ENCODE measurements at places on chromosomes 2 and 18.

- no peak for DNase-seq
Observed at GRCh38 chr2:133908171-133908570, 339.9 kb upstream of the NCKAP5 start.

GRCh38 chr2:26471766-26472706 lies 5.9 kb downstream of the OTOF start:
- no peak for DNase-seq

DNA sequence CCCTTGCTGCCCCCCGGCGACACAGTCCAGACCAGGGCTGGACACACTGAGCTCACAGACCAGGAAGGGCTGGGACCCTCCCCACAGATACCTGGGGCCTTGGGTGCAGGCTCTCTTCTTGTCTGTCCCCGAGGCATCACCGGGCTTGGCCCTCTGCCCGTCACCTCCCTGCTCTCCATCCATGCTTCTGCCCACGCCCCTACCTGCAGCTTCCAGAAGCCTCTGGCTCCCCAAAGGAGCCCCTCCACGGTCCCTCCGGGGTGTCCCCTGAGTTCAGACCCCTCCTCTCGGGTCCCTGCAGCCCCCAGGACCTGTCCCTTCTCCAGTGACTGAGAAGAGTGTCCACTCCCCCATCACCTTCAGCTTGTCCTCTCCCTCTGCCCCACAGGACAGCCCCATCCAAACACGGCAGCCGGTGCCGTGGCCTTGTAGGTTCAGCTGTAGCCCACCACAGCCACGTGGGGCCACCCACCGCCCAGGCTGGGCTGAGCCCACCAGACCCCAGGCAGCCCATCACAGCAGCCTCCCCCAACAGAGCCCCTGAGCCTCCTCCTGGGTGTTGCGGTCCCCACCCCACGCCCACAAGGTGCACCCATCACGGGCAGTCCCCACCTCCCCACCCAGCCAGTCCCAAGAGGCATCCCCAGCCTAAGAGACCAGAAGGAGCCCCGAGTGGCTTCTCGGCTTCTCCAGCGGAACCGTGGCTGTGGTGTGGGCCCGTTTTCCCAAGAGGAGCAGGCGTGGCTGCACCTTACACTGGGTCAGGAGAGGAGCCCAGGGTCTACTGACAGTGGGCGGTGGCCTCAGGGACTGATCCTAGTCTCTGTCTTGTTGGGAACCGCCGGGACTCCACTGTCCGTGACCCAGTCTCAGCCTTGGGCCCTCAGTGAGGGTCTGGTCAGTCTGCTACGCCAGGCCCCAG lies 53.1 kb downstream of the RAMP1 start:
- DNase-seq: no peak

DNA sequence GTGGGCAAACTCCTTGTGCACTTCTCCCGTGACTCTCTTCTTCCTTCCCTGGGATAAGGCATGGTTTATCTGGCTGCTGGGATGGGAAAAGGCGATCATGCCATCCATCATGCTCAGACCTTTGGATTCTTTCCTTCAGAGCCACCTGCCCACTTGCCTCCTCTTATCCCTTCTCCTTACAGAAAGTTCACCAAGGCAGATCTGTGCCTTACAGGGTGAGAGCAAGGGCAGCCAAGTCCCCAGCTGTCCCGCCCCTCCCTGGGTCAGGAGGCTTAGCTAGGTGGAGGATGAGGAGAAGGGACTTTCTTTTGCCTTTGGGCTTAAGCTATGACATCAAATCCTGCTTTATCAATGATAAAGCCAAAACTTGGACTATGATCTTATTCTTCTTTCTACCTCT lies 47.6 kb downstream of the KCNE4 start:
- DNase-seq: no peak

DNA sequence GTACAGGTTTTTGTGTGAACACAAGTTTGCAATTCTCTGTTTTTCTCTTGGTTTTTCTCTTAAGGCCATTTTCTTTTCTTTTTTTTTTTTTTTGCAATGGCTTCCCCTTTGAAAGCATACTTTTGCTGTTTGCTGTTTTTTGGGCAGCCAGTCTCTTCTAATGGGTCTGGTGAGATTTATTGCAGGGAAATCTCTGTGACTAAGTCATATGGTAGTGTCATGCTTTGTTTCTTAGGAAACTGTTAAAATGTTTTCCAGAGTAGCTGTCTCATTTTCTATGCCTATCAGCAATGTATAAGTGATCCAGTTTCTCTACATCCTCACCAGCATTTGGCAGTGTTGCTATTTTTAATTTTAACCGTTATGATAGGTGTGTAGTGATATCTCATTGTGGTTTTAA lies 27.9 kb upstream of the CDCA7 start:
- DNase-seq: no peak

DNA sequence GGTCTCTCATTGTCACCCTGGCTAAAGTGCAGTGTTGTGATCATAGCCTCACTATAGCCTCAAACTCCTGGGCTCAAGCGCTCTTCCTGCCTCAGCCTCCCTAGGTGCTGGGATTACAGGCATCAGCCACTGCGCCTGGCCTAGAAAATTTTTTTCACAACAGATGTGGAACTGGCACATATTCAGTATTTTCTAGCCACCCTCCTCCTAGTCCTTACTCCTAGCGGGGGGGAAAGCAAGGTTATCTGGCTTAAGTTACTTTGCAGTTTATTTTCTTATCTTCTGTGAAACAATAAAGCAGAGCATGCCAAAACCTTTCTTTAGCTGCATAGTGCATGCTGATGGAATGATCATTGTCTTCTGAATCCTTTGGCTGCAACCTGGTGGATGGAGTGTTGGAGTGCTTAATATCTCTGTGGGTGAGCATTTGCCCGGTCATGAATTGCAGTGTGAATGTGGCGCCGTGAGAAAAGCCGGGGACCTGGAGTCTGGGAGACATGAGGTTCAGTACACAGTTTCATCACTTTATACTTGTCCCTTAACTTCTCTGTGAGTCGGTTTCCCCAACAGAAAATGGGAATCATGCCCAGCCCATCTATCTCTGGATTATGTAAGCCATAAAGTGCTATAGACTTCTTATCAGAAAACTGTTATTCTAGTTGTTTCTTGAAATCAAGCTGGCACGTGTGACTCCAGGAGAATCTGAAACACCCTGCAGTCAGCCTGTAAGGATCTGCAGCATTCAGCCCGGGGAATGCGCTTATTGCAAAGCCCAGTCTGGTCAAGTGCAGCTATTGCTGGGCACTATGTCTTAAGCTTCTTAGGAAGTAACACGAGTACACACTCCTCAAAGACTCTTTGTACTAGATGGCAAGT lies 38.2 kb upstream of the MAP3K20 start:
- no peak for DNase-seq

GRCh38 chr2:12731701-12732280 lies 15.1 kb downstream of the TRIB2 start:
- DNase-seq: no peak

All from GM20000 (cell line).